ENCODE measurements at places on chromosomes 5 and 9. TPM values are rescaled to one million over a fixed set of nuclear protein-coding genes. Genes with fewer than 3 reads are reported as not detected.

The PCDHGA3 gene
- total RNA-seq: 0.16 TPM

The TLE1 gene
- total RNA-seq: 40.5 TPM

The SLU7 gene
- total RNA-seq: 27.1 TPM

The BSPRY gene
- not detected for total RNA-seq

DNA sequence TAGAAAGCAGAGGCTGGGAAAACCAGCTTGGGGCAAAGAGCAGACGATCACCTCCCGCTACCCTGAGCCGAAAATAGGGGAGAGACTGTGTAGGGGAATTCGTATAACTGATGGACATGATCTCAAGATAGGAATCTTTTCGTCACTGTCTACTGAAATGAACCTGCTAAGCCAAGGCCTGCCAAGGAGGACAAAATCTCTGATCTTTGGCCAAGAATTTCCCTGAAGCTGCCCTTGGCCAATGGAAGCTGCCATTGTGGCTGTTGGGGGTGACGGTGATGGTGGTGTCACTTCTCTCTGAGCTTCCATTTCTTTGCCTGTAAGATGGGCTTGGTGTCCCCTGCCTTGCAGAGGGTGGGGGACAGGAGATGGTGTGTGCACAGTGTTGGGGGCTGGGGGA, 3.3 kb upstream of the PTGES start:
- no peak for DNase-seq
- no peaks in the 10 kb centered on the region for H3K36me3 ChIP-seq
- no peak overlapping the region for H3K27ac ChIP-seq
- no peak overlapping the region for H3K4me3 ChIP-seq
- no peaks in the 10 kb centered on the region for H3K27me3 ChIP-seq

DNA sequence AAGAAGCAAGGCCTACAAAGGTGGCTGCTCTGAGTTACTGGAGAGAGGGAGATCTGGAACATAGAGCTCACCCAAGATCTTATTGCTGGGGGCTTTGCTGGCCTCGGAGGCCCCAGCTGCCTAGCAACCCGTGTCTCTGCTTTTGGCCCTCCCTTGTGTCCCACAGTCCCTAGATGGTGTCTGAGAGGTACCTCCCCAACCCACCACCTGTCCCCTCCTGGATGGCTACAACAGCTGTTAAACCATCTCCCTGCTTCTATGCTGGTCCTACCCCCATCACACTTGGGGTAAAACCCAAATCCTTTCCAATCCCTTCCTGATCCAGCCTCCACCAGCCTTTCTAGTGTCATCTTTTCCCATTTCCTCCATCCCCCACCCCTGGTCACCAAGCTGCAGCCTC, 86.6 kb downstream of the PPARGC1B start:
- peaks cover 4% of the 10 kb centered on the region for H3K4me1 ChIP-seq
- H3K4me3 ChIP-seq: no peak overlapping the region
- H3K27ac ChIP-seq: no peak overlapping the region

- no peaks in the 10 kb centered on the region for H3K27me3 ChIP-seq
- no peaks in the 10 kb centered on the region for H3K36me3 ChIP-seq
- no peak overlapping the region for H3K27ac ChIP-seq
- no peak overlapping the region for H3K4me3 ChIP-seq
- DNase-seq: no peak
Observed at GRCh38 chr5:175021841-175022625, 297.7 kb downstream of the MSX2 start.

DNA sequence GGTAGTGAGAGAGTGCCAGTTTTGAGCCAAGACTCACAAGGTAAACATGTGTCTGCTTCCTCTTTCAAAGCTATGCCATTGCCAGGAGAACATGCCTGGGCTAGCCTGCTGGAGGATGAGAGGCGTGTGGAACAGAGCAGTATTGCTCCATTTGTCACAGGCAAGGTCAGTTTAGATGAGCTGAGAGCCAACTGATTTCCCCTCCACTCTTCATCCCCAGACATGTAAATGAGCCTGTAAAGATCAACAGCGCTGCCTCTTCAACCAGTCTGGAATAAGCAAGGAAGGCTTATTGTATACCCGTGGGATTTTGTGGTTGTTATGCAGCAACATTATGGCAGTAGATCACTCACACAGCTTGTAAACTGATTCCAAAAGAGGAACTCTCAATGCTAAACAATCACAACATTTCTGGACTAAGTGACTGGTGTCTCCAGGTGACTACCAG, 8.2 kb upstream of the GDNF start:
- DNase-seq: no peak
- H3K36me3 ChIP-seq: no peaks in the 10 kb centered on the region
- H3K4me1 ChIP-seq: no peaks in the 10 kb centered on the region
- no peak overlapping the region for H3K27ac ChIP-seq
- H3K27me3 ChIP-seq: peaks cover 24% of the 10 kb centered on the region
- H3K4me3 ChIP-seq: no peak overlapping the region

GRCh38 chr9:69470186-69470977, 145.4 kb downstream of the ENTREP1 start:
- DNase-seq: no peak
- H3K4me1 ChIP-seq: peaks cover 16% of the 10 kb centered on the region
- no peaks in the 10 kb centered on the region for H3K27me3 ChIP-seq
- H3K27ac ChIP-seq: no peak overlapping the region
- no peak overlapping the region for H3K4me3 ChIP-seq

DNA sequence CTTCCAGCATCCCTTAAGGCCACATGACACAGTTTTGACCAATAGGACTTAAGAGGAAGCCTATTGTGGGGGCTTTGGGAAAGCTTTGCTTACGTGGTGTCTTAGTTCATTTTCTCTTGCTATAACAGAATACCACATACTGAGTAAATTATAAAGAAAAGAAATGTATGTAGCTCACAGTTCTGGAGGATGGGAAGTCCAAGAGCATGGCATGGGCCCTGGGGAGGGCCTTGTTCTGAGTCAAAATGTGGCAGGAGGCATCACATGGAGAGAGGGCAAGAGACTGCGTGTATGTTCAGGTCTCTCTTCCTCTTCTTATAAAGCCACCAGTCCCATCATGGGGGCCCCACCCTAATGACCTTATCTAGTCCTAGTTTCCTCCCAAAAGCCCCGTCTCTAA, 68.6 kb upstream of the CPEB4 start:
- H3K27me3 ChIP-seq: no peaks in the 10 kb centered on the region
- DNase-seq: no peak
- H3K4me3 ChIP-seq: no peak overlapping the region
- H3K27ac ChIP-seq: no peak overlapping the region
- no peaks in the 10 kb centered on the region for H3K4me1 ChIP-seq

DNA sequence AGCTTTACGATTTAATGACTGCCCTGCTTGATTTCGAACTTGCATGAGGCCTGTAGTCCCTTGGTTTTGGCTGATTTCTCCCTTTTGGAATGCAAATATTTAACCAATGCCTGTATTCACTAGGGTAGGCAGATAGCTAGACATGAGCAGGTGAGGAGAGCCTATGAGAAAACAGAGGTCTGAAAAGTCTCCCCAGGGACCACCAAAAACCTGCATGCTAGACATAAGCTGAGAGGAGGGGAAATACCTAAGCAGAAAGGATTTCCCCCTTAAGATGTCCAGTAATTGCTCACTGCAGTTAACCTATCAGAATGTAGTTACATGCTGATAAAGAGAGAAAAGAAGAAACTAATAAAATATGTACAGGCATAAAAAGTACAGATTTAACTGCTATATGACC, 667.4 kb upstream of the SEMA6A start:
- H3K4me1 ChIP-seq: peaks cover 28% of the 10 kb centered on the region
- no peak for DNase-seq
- no peak overlapping the region for H3K4me3 ChIP-seq
- no peaks in the 10 kb centered on the region for H3K27me3 ChIP-seq

All from neural crest cell (in vitro differentiated cells).